DMS79 treated with DMSO at 0.1 percent for 48 hours (cell line): ENCODE measurements at places on chromosomes 11 and 22.

DNA sequence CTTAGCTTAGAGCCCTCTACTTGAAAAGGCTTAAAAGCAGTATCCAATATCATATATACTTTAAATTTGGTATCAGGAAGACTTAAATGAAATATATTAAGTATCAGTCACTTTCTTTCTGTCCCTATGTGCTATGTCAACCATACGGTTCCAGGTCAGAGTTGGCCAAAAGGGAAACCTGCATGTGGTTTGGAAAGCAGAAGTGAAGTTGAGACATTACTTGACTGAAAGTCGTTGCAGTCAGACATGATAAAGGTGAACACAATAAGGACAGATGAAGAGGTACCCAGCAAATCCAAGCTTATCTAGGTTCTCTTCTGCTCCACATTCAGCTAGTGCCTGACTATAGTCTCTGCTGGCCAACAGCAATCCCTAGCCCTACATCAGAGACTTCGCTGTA, 336.8 kb downstream of the KCNA4 start:
- DNase-seq, result no peak

DNA sequence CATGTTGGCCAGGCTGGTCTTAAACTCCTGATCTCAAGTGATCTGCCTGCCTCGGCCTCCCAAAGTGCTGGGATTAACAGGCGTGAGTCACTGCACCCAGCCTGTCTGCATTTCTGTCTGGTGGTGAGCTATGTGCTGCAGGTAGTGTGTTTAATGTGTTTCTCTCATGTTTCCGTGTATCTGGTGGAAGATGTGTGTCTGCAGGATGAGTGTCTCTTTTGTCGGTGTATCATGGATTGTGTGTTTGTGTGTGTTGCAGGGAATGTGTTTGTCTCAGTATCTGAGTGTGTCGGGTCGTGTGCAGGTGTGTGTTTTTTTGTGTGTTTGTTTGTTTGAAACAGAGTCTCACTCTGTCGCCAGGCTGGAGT, 16.1 kb downstream of the SCARF2 start:
- DNase-seq, result no peak

DNA sequence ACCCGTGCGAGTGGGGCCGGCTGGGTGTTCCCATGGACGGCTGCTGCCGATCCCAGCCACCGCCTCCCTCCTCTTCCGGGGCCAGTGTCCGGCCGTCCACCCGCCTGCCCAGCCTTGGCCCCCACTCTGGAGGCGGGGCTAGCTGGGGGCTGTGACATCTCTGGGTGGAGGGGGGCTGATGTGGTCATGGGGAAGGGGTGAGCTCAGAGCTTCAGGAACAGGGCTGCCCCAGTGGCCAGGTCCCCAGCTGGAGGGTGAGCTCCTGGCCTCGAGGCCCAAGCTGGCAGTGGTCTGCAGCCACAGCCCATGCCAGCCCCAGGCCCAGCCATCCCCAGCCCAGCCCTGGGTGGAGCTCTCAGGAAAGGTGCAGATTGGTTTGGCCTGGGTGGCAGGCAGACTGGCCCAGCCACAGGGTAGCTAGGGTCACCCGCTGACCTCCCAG, 2.7 kb downstream of the INS start:
- DNase-seq, result no peak

GRCh38 chr11:19374151-19374569, 133.4 kb upstream of the E2F8 start:
- DNase-seq, result no peak

GRCh38 chr11:106389101-106389500, 311.6 kb downstream of the AASDHPPT start:
- DNase-seq, result no peak

- no peak for DNase-seq
These were observed 20.8 kb downstream of the PIK3IP1 start for GRCh38 chr22:31271485-31271884.
